Naive thymus-derived CD4-positive, alpha-beta T cell (primary cell): ENCODE measurements at places on chromosomes 1 and 21. TPM values are rescaled to one million over a fixed set of nuclear protein-coding genes. Genes with fewer than 3 reads are reported as not detected.

KIF26B gene
- total RNA-seq: not detected in 2 replicates

LCE1F gene
- total RNA-seq: not detected

- H3K4me1 ChIP-seq: peaks cover 29% of the 10 kb centered on the region
- no peaks in the 10 kb centered on the region for H3K27me3 ChIP-seq
- H3K36me3 ChIP-seq: no peaks in the 10 kb centered on the region
- H3K27ac ChIP-seq: peak overlapping the region; percentile 77
These were observed 29.3 kb upstream of the SELENON start for GRCh38 chr1:25770541-25771220.

GRCh38 chr1:101905283-101905835 lies 91.4 kb downstream of the OLFM3 start:
- no peak for DNase-seq
- no peak overlapping the region for H3K4me3 ChIP-seq
- no peaks in the 10 kb centered on the region for H3K36me3 ChIP-seq
- no peak overlapping the region for H3K27ac ChIP-seq
- no peaks in the 10 kb centered on the region for H3K4me1 ChIP-seq

GRCh38 chr21:17514124-17514845 lies 1.4 kb downstream of the CXADR start:
- H3K27ac ChIP-seq: no peak overlapping the region
- peaks cover 11% of the 10 kb centered on the region for H3K4me1 ChIP-seq
- H3K27me3 ChIP-seq: no peaks in the 10 kb centered on the region
- no peaks in the 10 kb centered on the region for H3K36me3 ChIP-seq

- no peaks in the 10 kb centered on the region for H3K27me3 ChIP-seq
- H3K36me3 ChIP-seq: no peaks in the 10 kb centered on the region
- no peak overlapping the region for H3K27ac ChIP-seq
These were observed 7.2 kb upstream of the SEMA4A start for GRCh38 chr1:156146020-156146768.
